ENCODE measurements at places on chromosomes 7 and 10.

DNA sequence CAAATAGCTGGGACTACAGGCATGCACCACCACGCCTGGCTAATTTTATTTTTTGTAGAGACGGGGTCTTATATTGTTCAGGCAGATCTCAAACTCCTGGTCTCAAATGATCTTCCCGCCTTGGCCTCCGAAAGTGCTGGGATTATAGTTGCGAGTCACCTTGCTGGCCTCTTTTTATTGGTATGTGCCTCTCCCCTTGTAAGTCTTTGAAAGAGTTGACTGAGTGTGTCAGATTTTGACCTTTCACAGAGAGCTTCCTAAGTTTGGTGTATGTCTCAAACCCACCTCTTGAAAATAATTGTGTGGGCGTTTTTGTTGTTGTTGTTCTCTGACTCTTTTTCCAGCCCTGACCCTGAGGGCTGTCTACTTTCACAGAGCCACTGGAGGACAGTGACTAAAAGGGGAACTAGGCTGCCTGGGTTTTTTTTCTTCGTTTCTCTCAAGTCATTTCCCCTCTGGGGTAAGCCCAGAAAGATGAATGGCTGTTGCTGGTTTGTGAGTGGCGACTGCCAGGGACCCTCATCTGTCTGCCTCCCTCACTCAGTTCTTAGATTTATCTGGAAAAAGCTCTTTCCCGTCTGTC lies 262.8 kb downstream of the ZEB1 start:
- DNase-seq: no peak

DNA sequence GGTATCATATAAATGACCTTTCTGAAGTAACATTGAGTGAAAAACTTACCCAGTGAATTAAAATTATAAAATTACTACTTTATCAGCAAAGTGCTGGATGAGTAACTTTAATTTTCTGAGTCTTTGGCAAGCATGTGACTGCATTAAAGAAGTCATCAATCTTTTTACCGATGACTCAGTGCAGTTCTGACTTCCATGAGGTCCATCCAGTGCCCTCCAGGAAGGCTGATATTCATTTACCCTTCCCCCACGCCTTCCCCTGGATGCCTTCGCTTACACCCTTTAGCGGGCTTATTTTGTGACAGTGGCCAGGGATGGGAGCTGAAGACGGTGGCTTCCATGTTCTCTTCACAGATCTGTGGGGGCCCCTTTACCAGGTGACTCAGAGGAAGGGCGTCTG lies 572.9 kb upstream of the PFKP start:
- DNase-seq: no peak

DNA sequence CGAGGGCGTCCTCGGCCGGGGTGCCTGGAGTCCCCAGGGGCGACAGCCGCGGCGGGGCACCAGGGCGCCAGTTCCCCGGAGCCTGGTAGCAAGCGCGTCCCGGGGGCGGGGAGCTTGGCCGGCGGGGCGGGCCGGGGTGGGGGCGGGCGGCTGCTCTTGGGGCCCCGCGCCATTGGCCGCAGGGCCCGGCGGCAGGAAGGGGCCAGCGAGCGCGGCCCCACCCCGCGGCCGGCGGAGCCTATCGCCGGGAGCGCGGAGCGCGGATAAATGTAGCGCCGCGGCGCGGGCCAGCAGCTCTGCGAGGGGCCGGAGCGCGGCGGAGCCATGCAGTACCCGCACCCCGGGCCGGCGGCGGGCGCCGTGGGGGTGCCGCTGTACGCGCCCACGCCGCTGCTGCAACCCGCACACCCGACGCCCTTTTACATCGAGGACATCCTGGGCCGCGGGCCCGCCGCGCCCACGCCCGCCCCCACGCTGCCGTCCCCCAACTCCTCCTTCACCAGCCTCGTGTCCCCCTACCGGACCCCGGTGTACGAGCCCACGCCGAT lies at the start of gene HHEX:
Gene HHEX (plus strand): TSS at position 293 of the 548 bp plus-strand sequence. CDS start 32 bp downstream, at position 325.
- no peak for DNase-seq

- DNase-seq: no peak
Measured at GRCh38 chr7:90594751-90595317, 1.3 kb upstream of the CDK14 start.

DNA sequence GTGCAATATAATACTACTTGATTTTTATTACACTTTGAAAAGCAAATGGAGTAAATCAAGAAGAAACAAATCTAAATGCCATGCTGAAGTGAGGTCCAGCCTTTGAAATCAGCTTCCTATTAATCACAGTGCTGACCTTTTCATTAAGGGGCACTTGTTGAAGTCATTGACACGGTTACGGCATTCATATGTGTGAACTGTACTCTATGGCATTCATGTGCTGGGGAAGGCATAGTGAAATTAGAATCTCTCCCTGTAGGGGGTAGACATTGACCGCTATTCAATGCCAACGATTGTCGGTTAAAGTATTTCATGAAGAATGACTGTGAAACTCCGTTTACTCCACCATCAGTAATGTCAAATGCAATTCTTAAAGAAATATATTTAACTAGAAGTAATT lies 296.1 kb upstream of the SEMA3A start:
- DNase-seq: no peak

DNA sequence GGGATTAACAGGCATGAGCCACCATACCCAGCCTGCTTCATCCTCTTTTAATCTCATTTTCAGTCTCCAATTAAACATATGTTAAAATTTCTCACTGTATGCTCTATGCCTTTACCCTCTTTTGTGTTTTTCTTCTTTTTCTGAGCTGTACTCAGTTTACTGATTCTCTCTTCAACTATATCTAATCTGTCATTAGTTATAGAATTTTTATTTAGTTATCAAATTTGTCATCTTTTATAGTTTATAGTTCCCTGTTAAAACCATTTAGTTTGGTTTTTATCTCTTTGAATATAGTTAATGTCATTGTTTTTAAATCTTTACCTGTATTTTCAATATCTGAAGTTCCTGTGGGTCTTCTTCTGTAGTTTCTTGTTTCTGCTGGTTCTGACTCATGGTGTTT lies 93.3 kb downstream of the KAT6B start:
- no peak for DNase-seq

- no peak for DNase-seq
Measured at GRCh38 chr10:61285749-61286148, 167.4 kb downstream of the TMEM26 start.

GRCh38 chr10:120456143-120456625 lies 843 bp upstream of the PLPP4 start:
- no peak for DNase-seq

DNA sequence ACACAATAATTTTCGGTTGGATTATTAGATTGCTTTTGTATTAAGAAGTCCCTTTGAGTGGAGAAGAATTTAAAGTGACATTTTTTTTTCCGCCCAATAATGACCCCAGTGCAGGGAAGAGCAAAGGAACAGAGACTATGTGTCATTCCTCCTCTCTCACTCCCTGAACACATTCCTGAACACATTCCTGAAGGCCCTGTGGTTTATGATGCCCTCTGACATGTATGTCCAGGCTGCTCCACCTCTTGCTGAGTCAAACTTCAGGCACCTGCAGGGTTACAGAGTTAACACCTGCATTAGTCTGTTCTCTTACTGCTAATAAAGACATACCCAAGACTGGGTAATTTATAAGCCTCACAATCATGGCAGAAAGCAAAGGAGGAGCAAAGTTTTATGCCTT lies 704.0 kb upstream of the LRRN3 start:
- DNase-seq: no peak

GRCh38 chr7:151843181-151843580 lies 33.7 kb downstream of the PRKAG2 start:
- no peak for DNase-seq

GRCh38 chr10:80421707-80422536 lies 13.6 kb downstream of the PRXL2A start:
- no peak for DNase-seq

DNA sequence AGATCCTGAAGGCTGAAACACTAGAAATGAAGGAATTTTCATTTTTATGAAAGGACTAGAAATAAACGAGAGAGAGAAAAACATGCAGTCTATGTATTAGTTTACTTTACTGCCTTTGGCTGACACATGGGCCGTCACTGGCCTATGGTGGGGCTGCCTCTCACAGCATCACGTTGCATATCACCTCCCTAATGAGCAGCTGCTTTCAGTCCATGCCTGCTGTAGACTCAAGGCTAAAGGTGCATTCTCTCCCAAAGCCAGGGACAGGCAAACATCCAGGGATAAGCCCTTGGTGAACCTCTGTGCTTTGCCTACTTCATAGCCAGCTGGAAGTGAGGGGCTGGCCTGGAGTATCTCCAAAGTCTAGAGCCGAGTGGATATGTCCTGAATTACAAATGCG lies 359.4 kb downstream of the GPAM start:
- no peak for DNase-seq

DNA sequence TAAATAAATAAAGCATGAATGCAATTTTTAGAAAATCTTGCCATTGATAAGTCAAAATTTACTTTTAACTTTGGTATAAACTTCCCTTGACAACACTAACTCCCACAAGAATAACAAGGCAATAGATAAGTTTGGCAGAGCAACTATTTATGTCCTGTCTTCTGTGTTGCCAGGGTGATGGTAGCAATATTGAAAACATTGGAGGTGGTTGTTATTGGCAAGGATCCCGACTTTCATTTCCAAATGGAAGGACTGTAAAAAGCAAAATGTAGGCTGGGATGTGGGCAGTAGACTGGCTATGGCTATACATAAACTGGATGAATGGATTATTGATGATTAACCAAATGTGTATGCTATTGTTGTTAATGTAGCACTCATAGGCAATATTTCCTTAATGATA lies 134.9 kb upstream of the CACNA2D1 start:
- no peak for DNase-seq

DNA sequence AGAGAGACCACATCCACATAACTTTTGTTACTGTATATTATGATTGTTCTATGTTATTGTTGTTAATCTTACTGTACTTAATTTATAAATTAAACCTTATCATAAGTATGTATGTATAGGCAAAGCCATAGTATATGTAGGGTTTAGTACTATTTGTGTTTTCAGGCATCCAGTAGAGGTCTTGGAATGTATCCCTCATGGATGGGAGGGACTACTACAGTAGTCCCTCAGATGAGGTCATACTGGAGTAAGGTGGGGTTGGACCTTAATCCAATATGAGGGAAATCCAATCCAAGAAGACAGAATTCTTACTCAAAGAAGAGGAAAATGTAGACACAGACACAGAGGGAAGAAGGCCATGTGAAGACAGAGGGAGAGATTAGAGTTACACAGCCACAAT lies 34.1 kb upstream of the MALRD1 start:
- no peak for DNase-seq

DNA sequence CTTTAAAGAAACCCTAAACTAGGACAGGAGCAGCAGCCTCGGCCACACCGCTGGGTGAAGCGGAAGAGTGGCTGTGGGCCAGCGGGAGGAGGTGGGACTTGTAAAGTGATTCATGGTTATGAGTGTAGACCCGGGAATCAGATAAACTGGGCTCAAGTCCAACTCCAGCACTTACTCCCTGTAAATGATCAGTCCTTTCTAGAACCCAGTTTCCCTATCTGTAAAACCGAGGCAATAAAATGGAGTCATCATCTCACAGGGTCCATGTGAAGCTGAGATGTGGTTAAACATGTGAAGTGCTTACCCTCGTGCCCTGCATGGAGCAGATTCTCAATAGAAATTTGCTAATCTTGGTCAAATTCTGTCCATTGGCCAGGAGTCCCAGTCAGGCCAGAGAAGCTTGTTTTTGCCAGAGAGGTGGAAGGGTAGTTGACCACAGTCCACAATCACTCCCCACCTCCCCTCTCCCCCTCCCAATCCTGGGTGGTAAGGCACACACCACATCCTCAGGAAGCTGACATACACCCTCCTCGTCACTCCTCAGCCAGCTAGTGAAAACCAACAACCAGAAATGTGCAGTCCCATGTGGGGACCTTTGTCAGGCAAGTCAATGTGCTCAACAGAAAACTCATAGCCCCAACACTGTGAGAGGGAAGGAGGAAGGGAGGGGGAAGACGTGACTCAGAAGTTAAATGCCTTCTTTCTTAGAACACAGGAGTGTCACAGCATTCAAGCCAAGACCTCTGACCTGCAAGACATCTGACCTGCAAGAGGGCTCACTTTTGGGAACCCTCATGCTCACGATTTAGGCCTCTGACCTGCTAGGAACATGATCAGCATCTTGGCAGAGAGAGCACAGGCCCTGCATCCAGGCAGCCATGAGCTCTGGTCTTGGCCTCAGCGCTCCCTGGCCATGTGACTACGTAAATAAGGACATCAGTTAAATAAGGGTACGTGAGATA lies 145.1 kb downstream of the PLXNA4 start:
- DNase-seq: no peak

DNA sequence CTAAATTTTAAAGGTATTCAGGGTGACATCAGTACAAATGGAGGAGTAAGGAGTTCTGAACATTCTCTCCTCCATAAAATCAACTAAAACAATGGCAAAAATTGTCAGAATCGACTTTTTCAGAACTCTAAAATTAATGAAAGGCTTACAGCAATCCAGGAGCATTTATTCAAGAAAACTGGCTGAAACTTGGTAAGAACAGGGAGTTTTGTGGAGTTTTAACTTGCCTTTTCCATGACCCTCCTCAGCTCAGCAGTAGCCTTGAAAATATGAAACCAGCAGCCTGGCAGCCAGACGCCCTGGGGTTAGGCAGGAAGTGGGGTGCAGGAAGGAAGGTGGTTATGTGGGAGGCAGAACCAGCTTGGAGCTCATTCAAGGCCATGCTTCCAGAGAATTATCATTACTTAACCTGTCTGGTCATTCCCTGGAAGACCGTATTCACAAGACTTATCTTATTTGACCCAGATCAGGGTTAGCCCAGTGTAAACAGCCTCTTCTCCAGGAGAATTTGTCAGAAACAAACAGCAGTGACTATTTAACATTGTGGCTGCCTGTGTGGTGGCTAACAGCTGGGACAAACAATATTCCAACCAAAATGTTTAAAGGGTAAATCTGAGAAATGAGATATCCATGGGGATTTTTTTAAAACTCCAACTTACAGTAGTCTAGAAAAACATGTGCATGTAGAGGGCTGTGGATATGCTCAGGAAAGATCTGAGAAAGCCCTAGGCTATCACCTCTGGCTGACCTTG lies 75.7 kb upstream of the MACROH2A2 start:
- DNase-seq: no peak

GRCh38 chr7:221978-222715 lies 29.8 kb downstream of the FAM20C start:
- DNase-seq: no peak

DNA sequence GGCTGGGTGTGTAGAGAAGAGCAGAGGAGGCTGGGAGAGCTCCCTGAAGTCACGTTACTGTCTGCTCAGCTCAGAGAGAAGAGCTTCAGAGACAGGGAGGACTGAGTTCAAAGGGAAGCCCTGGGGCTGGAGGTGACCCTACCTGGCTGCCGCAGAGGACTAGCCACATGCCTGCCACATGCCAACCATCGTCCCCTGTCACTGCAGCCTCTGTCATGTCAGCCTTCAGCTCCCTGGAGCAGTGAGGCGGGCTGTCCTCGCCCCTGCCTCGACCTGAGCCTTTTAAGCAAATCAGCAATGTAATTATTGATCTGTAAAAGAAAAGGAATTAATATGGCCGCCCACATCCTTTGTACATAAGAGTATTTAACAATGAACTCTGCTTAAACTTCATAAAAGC lies 89.3 kb upstream of the RET start:
- no peak for DNase-seq

GRCh38 chr7:44471436-44471835 lies 19.0 kb downstream of the NUDCD3 start:
- DNase-seq: no peak

All from stimulated activated CD4-positive, alpha-beta T cell treated with anti-CD3 and anti-CD28 coated beads, TNF-alpha, amount 100 ng/mL, for 4 hours (primary cell).